ENCODE measurements at places on chromosomes 3 and 15. TPM values are rescaled to one million over a fixed set of nuclear protein-coding genes. Genes with fewer than 3 reads are reported as not detected.

DNA sequence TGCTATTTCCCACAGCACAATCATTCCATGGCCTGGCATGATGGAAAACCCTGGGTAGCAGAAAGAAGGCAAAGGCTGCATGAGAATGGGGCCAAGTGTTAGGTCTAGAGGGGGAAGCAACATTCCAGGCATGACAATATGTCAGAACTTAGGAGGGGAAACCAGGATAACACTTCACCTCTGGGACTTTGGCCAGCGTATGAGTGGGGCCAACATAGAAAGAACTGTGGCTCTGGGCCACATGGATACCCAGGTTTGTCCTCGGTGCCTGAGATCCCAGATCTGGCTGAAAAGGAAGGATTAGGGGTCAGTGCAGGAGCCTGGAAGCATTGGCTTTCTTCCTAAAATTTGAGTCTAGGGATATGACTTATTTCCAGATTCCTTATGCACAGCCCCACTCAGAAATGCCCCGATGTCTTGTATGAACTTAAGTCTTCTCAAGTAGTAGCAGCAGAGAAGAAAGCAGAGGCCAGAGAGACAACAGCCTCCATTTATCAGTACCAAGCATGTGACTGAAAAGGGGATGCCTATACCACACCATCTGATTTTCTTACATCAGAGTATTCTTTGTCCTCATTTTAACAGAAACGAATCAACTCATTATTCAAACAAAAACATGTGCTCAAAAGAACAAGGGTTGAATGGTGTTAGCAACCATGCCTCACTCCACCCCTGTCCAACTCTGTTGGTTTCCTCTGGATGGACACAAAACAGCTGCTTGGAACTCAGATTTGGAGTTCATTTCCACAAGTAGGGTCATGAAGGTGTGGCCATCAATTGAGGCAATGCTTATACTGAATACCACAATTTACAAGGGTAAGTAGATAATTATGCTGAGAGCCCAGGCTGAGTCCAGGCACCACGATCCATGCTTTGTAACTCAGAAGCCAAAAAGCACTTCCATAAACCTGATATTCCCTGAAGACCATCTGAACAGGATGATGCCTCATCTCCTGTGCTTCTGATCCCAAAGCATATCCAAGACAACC, 43.7 kb upstream of the NDUFB4 start:
- H3K36me3 ChIP-seq: no peaks in the 10 kb centered on the region
- H3K4me1 ChIP-seq: no peaks in the 10 kb centered on the region
- H3K27me3 ChIP-seq: peaks cover 2% of the 10 kb centered on the region
- H3K27ac ChIP-seq: no peak overlapping the region
- no peak for DNase-seq

GRCh38 chr15:72497402-72497801, 23.3 kb downstream of the ARIH1 start:
- no peak for DNase-seq
- H3K4me1 ChIP-seq: peaks cover 8% of the 10 kb centered on the region

- DNase-seq: no peak
- H3K4me1 ChIP-seq: peaks cover 4% of the 10 kb centered on the region
- H3K36me3 ChIP-seq: peaks cover 11% of the 10 kb centered on the region
Observed at GRCh38 chr15:41901431-41901830, 7.6 kb upstream of the SPTBN5 start.

DNA sequence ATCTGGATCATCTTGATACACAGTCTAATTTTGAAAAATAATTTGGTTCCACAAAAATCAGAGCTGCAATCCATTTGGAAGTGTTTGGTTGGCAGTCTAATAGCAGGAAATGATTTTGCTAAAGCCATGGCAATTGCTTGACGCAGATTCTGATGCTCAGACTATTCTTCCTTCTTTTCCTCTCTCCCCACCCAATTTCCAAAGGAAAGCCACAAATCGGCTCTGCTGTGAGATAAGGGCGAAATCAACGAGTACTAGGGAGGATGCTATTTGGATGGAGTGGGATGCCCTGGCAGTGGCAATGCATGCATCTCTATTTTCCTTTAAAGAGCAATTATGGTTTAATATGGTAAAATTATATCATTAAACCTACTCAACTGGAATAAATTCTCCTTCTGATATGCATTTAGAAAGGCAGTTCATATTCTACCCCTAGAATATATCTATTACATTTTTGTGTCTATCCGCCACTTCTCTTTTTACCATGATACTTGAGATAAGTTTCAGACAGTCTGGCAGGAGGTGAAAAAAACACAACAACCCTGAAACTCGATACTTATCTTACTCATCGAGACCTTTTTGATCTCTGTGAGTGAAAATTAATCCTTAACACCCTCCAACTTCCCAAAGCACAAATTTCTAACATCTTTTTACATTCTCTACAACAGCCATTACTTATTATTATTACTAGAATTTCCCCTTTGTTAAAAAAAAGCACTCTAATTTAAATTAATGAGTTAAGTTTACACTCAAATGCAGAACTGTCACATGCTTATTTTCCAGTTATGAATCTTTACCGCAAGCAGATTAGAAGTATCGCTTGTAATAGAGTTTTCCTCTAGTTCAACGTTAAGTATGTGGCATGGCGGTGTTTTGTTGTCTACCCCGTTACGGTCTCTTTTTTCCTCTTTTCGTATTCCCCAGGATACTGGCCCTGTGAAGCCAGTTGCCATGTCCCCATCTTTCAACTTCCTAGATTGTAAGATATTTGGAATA, 433.3 kb downstream of the FOXP1 start:
- no peaks in the 10 kb centered on the region for H3K27me3 ChIP-seq
- no peak overlapping the region for H3K27ac ChIP-seq
- peaks cover 6% of the 10 kb centered on the region for H3K4me1 ChIP-seq
- H3K36me3 ChIP-seq: peaks cover 11% of the 10 kb centered on the region
- H3K4me3 ChIP-seq: no peak overlapping the region

Gene SAXO2
- 1.3 TPM for total RNA-seq

DNA sequence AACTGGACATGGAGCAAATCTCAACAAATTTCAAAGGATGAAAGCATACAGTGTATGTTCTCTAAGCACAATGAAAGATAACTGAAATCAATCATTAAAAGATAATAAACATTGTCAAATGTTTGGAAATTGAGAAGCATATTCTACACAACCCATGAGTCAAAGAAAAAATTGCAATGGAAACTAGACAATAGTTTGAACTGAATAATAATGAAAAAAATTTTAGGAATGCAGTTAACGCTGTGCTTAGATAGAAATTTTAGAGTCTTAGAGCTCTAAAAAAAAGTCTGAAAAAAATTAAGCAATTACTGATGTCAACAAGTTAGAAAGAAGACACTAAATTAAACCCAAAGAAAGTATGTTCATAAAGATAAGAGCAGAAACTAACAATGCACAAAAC, 15.5 kb downstream of the RABL3 start:
- peaks cover 27% of the 10 kb centered on the region for H3K36me3 ChIP-seq
- no peaks in the 10 kb centered on the region for H3K27me3 ChIP-seq
- no peak for DNase-seq
- no peak overlapping the region for H3K4me3 ChIP-seq

GRCh38 chr3:112379020-112379690, 46.2 kb downstream of the CD200 start:
- no peak overlapping the region for H3K27ac ChIP-seq
- no peaks in the 10 kb centered on the region for H3K27me3 ChIP-seq
- no peak for DNase-seq
- H3K4me3 ChIP-seq: no peak overlapping the region

Gene SLC6A11
- not detected for total RNA-seq

Gene AADAC
- total RNA-seq: not detected

DNA sequence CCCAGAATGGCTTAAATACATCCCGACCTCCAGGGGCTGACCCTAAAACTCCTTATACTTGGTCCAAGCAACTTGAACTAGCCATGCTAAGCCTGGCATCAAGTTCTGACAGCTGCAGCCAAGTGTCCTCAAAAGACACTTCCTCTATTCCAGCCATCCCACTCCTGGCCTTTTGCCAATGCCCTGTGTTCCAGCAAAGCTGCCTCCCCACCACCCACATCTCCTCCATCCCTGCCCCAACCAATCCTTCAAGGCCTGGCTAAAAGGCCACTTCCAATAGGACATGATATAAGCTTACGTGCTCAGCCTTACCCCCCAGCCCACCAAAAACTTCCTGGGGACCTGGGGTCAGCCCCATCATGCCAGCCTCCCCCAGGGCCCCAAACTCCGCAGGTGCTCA, 40.9 kb downstream of the SEMA3G start:
- peaks cover 8% of the 10 kb centered on the region for H3K4me1 ChIP-seq
- no peaks in the 10 kb centered on the region for H3K27me3 ChIP-seq
- no peak for DNase-seq

Gene ILDR1
- not detected for total RNA-seq

Data from activated naive CD8-positive, alpha-beta T cell treated with anti-CD3 and anti-CD28 coated beads, Interleukin-2, amount 10 ng/mL, durations not matched to agents 7 days and 5 days (primary cell).